ENCODE measurements at places on chromosomes 6 and 20.

GRCh38 chr20:22905658-22906057 lies 129.5 kb upstream of the SSTR4 start:
- no peak for DNase-seq

DNA sequence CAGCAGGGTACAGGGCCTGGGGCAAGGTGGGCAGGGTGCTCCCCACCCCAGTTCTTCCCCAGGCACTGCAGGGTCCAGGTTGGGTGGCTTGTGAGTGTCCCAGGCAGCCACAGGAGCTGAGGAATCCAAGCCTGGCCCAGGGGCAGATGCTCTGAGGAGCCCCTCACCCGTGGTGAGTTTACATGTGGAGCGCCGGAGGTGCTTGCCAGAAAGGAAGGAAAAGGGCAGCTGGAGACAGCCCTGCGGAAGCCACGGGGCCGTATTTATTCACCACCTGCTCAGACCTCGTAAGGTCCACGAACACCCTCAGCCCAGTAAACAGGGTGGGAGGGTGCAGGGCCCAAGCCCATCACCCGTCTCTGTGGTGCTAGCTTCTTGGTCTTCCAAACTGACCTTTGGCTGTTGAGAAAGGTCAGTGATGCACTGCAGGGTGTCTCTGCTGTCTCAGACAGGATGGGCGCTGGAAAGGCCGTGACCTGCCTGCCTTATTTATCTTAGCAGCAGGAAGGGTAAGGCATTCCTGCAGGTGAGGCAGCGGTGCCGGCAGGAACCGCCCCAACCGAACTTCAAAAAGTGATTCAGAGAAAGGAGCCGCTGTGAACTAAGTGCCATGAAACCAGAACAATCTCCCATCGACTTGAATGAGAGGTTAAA lies 4.0 kb upstream of the FRMD1 start:
- no peak for DNase-seq

GRCh38 chr6:126516411-126516810 lies 176.5 kb downstream of the CENPW start:
- DNase-seq: no peak

GRCh38 chr6:96917098-96917497 lies 7.4 kb upstream of the KLHL32 start:
- DNase-seq: no peak

DNA sequence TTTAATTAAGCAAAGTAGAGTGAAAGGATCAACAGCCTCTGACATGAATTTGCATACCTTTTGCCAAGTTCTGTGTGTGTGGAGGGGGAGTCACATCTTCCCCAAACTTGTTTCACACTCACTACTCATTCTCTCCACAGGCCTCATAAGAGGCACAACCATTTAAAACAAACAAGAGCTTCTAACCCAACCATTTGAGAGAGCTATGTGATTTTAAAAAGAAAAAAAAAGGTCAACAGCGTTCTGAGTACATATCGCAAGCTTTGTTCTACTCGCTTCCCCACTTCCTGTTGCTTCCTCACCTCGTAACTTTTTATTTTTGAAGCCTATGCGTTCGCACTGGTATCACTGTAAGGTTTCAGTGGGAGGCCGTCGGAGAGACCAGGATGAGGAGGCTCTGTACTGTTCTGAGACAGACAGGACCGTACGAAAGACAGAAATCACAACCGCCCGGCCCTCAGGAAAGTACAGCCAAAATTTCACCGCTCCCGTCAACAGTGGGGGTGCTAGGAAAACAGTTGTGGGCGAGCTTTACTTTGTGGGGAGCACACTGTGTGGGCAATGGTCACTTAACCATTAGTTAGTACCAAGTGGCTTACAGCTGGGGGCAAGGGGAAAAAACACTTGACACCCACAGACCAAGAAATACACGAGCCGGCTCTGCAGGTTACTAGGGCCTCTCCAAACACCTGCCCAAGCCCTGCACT lies 61.3 kb downstream of the TRERF1 start:
- no peak for DNase-seq

DNA sequence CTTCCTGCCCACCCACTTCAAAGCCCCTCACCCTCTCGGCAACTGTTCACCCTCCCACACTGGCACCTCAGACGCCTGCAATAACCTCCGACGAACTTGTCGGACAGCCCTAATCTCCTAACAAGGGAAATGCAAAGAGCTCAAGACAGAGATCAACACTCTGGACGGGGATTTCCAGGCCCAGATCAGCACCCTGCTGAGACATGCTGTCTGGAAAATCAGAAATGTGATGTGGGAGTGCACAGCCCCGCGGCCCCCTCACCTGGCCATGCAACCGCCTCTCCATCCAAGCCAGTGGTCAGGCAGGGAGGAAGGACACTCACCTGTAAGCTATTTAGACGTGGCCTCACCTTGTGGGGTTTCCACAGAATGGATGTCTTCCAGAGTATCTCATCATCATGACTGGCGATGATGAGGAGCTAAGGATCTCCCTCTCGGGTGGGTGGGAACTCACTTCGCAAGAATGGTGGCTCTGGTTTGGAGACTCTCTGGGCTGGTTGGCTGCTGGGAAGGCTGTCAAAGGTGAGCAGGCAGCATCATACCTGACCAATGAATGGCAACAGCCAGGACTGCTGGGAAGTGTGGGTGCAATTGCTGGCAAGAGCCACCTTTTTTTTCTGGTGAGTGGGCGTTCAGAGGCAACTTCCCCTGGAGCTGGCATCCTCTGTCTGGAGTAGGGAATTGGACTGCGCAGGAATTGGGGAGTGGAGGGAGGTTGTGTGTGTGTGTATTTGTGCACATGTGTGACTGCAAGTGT lies 28.1 kb upstream of the ADTRP start:
- no peak for DNase-seq

DNA sequence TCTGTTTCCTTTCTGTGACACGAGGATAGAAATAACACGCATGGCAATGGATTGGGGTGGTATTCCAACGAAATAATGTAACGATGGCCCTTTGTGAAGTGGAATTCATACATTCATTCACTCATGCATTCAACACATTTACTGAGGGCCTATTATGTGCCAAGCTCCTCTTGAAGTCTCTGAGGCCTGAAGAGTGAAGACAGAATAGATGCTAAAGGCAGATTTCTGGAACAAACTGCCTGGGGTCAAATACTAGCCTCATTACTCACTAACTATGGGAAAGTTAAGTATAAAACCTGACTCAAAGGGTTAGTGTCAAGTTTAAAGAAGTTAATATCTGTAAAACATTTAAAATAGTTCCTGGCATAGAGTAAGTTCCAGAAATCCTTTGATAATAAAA lies 279.6 kb upstream of the SULF2 start:
- no peak for DNase-seq

- no peak for DNase-seq
Measured at GRCh38 chr20:3461211-3461771, 9.5 kb upstream of the ATRN start.
